A549 treated with CpdA at 1 μM for 4 hours (cell line): ENCODE measurements at places on chromosomes 16 and 17. TPM values are rescaled to one million over a fixed set of nuclear protein-coding genes. Genes with fewer than 3 reads are reported as not detected.

CPNE7 gene
- 56.0 to 66.6 TPM (median 60.2 TPM) in 5 replicates for total RNA-seq

GNGT2 gene
- 0.16 to 0.64 TPM (median 0.27 TPM) in 5 replicates for total RNA-seq

ODAD4 gene
- 1.1 to 2.4 TPM (median 1.7 TPM) in 5 replicates for total RNA-seq

MMP28 gene
- 3.6 to 7.7 TPM (median 6.0 TPM) in 5 replicates for total RNA-seq

OR4D1 gene
- 0.01 to 0.03 TPM in 2 of 5 replicates, not detected in the others for total RNA-seq
